ENCODE measurements at places on chromosomes 4 and X.

DNA sequence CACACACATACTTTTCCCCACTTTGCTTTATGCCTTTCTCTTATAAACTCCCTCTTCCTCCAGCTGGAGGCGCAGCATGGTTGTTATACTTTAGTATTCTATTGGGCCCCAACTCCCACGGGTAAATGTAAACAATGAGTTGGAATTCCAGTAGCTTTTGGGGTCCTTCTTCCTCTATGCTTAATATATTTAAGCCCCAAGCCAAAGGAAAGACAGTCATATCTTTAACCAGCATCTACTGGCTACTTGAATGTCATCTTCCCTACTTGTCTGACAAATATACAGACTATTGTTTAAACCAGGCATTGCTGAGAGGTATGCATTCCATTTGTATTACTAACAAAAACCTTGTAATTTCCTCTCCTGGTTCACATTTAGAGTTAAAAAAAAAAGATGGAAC is 72.9 kb downstream of the WDR19 start:
- peak; percentile 49 for DNase-seq

DNA sequence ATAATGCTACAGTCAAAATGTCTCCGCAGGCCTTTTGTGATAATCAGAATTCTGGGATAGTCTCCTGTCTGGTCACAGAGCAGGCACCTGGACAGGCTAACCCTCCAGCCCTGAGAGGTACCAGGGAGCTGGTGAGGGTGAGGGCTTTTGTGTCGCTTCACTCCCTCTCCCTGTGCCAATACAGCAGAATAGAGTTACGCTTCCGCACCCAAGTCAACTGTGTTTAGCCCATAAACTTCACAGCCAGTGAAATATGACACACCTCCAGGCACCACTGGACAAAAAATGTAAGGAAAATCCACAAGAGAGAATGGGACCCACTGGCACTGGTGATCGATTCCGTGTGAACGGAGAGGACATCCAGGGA is 1.3 kb downstream of the GAK start:
- no peak for DNase-seq

DNA sequence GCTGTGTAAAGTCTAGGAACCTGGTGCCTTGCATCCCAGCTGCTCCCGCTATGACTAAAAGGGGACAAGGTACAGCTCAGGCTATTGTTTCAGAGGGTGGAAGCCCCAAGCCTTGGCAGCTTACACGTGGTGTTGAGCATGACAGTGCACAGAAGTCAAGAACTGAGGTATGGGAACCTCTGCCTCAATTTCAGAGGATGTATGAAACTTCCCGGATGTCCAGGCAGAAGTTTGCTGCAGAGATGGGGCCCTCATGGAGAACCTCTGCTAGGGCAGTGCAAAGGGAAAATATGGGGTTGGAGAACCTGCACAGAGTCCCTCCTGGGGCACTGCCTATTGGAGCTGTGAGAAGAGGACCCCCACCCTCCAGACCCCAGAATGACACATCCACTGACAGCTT is 76.6 kb downstream of the DDX60 start:
- no peak for DNase-seq

- DNase-seq, result peak; percentile 75
These were observed 679.9 kb downstream of the RPA4 start for GRCh38 chrX:97563531-97564133.

DNA sequence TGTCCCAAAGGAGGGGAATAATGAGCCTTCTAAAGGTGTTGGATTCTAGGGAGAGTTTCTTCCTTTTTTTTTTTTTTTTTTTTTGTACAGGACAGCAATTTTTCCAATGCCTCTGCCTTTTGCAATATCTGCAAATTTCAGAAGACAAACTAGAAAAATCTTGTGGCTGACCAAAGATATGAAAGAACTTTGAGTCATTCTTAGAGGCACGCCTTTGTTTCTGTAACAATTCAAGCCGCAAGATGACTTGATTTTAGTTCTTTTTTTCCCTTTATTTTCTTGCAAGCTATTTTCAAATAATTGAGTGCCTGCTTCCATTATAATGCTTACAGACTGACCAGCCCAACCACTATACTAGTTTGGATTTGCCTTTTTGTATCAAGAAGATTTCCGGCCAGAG is 47.6 kb upstream of the UXT start:
- DNase-seq, result peak; percentile 27

- no peak for DNase-seq
These were observed 11.6 kb upstream of the RAB28 start for GRCh38 chr4:13495753-13496152.

DNA sequence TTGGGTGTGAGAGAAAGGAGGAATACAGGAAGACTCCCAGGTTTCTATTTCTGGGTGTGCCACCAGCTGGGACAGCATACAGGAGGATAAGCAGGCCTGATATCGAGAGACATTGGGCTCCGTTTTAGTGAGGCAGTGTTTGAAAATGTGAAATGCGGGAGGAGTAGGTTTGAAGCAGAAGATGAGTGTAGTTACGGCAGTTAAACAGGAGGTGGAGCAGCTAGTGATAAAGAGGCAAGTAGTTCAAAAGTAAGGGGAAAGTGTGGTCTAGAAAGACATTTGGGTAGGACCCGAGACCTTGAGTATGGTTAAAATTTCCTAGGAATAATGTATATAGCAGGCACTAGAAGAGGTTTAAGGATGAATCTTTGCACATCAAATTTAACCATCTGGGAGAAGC is 42.4 kb downstream of the DCUN1D4 start:
- peak; percentile 28 for DNase-seq

- no peak for DNase-seq
These were observed 127.4 kb upstream of the ENPP6 start for GRCh38 chr4:184344899-184345572.

- no peak for DNase-seq
These were observed 383.5 kb upstream of the LCORL start for GRCh38 chr4:18405054-18405453.

- DNase-seq, result no peak
These were observed 93.6 kb downstream of the CORIN start for GRCh38 chr4:47744253-47744652.

GRCh38 chrX:41604766-41605543 is 83.8 kb upstream of the GPR34 start:
- DNase-seq, result no peak

- no peak for DNase-seq
These were observed 36.3 kb upstream of the AGA start for GRCh38 chr4:177478496-177478895.

- no peak for DNase-seq
These were observed 78.9 kb downstream of the NCAPG start for GRCh38 chr4:17889692-17890091.
